Vagina (tissue), 2 donors: ENCODE measurements at places on chromosomes 7 and 10. TPM values are rescaled to one million over a fixed set of nuclear protein-coding genes. Genes with fewer than 3 reads are reported as not detected.

ATP6V0A4 gene
- 1.2 TPM for total RNA-seq

- no peak for DNase-seq
Observed at GRCh38 chr7:19102884-19103283, 14.6 kb downstream of the TWIST1 start.

DNA sequence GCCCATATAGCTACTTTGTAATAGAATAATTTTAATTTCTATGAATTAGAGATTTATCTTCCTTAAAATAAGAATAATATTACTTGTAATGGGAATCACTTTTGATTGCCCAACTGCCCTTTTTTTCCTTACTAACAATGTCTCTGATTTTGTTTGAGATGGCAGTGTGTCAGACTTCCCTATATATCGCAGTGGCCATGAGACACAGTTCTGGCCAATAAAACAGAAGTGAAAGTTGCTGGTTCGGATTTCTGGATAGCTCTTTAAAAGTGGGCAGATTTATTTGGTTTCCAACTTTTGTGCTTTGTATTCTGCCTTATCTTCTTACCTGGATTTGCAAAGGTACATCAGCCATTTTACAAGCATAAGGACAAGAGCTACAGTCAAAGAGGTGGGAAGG, 170.2 kb downstream of the PPP1R17 start:
- DNase-seq: no peak

PPP1R9A gene
- total RNA-seq: 1.5 TPM

DNA sequence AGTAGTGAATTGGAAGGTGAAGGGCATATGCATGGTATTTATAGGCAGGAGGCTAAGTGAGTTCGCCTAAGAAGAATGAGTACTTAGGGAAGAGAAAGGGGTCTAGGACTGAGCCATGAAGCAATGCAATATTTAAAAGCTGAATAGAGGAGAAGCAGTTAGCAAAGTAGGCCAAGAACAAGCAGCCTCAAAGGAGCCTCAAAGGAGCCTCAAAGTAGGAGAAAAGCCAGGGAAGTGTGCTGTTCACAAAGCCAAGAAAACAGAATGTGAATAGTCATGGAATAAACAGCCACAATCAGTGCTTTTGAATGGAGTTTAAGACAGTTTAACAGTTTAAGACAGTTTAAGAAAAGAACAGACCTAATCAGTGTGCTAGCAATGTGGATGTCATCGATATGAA, 762.0 kb downstream of the SORCS1 start:
- DNase-seq: no peak

DNA sequence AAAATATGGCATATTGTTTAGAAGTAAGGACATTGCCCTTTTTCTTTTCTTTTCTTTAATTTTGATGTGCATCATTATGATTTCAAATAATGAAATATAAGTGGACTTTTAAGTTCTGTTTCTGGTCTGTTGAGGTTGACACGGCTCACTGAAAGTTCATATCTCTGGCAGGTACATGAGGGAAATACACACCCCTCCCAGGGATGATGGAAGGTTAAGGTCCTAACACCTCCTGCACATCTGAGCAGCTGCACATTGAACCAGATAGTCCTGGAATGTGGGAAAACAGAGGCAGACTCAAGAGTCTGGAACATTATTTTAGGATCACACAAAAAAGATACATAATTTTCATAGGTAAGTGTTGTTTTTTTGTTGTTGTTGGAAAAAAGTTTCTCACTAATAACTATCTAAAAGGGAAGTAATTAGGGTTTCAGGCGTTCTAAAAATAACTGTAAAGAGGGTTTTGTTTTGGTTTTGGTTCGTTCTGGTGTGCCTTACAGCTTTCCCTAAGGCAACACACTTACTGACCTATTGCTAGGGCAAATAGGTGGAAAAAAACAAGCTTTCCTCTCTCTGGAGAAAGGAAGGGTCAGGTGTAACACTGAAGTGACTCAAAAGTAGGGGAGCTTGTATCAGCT, 201.2 kb upstream of the PRKCQ start:
- DNase-seq: no peak

GRCh38 chr7:136998495-136998894, 130.0 kb downstream of the CHRM2 start:
- DNase-seq: no peak

DNA sequence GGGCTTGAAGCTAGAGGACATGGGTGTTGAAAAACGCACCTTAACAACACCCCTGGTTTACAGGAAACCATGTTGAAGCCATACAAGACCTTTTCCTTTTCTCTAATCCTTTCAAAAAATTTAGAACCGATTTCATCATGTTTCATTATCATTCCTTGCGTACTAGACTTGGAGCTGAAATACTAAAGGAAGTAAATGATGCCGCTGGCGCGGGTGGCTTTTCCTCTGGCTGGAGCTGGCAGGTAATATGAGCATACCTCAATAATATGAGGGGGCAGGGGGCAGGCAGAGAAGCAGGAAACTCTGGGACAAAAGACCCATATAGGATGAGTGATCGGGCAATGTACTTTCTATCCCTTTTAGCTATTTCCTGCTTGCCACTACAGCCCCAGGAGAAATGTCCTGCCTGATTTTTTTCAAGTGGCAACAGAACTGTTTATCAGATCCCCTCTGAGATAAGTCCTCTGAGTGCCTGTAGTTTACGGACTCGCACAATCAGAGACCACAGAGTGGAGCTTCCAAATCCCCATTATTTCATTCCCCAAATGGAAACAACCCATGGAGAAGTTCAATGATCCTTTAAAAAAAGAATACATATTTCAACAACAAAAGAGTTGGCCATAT, 450.1 kb downstream of the KCNMA1 start:
- no peak for DNase-seq

EPO gene
- total RNA-seq: not detected
